Activated CD4-positive, alpha-beta T cell treated with anti-CD3 and anti-CD28 coated beads for 48 hours (primary cell): ENCODE measurements at places on chromosomes 3 and 15.

- no peak for DNase-seq
Observed at GRCh38 chr3:45565342-45565741, 29.2 kb upstream of the LIMD1 start.

DNA sequence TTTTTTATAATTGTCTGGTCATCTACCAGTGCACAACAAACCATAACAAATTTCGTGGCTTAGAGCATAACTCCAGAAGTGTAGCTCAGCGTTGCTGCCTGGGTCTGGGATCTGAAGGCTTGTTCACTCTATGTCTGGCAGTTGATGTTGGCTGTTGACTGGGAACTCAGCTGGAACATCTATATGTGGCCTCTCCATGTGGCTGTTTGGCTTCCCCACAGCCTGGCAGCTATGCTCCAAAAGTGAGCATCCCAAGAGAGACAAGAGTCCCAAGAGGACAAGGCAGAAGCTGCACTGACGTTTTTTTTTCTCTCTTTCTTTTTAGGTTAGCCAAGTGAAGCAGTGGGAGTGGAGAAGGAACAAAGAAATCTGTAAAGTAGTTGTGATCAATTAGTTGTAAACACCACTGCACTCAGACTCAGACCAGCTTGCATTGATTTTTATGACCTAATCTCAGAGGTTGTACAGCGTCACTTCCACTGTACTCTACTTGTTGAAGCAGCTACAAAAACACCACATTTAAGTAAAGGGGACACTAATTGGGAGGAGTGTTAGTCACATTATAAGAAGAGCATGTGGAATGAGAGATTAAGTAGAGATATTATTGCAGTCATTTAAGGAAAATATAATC lies 2.5 kb upstream of the GPR176 start:
- no peak for DNase-seq

DNA sequence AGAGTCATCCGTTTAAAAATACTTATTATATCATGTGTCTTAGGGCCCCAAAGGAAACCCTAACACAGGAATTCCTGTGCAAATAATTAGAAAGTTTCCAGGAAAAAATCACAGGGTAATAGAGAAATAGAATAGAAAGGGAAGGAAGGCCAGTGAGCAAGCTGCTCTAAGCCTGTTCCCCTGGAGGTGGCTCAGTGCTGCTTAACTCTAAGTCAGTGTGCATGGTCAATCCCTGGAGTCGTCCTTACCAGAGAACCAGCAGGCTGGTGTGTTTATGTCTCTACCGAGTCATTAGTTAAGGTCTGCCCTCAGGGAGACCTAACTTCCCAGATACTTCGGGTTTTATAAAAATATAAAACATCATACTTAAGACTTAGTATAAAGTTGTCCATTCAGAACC lies 21.0 kb upstream of the MCF2L2 start:
- DNase-seq = no peak

DNA sequence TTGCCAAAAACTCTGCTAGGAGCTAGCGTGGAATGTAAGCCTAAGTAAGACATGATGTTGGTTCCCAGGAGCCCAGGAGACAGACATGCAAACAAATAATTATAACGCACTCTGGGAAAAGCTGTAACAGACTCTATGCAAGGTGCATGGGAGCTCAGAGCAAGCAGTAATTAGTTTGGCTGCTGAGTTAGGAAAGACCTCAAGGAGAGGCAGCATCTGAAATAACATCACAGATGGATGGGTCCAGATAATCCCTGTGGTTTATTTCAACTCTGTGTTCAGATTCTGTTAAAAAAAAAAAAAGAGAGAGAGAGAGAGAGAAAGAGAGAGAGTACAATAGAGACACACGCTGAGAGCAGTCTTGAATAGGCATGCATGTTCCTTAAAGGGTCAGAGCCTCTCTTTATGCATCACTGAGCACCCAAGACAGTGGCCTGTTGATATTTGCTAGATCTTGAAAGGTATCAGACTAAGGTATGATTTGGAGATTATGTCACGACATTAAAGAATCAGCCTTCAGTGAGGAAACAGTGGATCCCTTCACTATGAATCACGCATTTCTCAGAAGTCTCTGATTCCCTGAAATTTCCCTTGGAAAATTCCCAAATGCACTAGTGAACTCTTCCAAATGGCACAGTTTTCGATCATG lies 124.4 kb upstream of the LIPC start:
- no peak for DNase-seq

DNA sequence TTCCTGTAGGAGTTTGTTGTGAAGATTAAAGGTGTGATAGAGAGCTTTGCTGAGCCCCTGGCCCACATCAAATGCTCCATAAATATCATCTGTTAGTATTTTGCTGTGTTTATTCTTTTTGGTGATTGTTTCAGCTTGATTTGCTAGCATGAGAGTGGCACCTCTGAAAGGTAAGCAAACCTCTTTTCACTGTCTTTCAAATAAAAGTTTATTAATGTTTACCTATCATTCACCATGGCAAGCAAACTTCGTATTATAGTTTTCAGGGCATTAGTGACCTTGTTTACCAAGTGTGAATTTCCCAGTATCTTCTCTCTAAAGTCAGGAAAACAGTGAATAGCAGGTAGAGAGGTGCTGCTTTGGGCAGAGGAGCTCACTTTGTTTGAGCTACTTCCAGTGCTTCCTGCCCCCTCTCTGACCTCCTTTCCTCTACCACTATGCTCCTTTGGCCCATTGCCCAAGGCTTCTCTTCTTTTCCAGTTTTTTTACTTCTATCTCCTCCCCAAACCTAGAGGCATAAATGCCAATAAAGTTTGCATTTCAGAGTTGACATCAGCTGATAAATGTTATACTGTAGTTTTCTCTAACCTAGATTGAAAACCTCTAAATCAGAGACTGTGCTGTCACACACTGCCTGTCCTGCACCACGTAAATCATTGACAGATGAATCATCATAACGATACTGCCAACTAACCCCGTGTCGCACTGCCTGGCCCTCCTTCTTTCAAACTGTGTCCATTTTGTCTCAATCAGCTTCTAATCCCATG lies 569.0 kb downstream of the TUSC7 start:
- DNase-seq = no peak
